ENCODE measurements at places on chromosomes 2 and 18.
A peak's percentile ranks its signal among the peaks of the same experiment; 100 is the strongest.

- DNase-seq = no peak
Observed at GRCh38 chr2:228507870-228508269, 326.4 kb upstream of the SPHKAP start.

GRCh38 chr2:190517468-190517867, 17.1 kb downstream of the NEMP2 start:
- no peak for DNase-seq

DNA sequence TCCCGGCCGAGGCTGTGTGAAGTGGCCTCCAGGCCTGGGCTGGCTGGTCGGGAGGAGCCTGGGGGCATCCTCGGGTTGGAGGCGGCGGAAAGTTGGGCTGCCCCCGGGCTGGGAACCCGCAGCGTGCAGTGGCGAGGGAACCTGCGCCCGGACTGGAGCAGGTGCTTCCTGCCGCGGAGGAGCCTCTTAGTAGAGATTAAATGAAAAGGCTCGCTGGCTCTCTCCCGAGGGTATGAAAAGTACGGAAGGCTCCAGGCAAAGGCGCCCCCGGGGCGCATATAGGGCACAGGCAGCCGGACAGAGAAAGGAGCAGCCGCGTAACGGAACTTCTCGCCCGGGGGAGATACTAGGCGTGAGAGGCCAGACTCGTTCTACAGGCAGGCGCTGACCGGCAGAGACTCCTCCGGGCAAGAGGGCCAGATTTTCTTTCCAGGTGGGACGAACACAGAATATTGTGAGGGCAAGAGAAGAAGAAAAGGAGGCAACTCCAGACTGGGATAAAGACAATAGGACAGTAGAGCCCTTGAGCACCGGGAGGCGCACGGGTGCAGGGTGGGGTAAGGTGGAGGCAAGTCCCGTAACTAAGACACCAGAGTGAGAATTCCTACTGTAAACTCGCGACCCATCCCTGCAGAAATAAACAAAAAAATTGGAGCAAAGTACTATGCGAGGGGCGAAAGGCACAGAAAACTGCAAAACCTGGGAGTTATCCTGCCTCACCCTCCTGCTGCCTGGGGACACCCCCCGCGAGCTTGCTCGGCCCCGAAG, 816 bp downstream of the CDH2 start:
- DNase-seq = peak; percentile 29

DNA sequence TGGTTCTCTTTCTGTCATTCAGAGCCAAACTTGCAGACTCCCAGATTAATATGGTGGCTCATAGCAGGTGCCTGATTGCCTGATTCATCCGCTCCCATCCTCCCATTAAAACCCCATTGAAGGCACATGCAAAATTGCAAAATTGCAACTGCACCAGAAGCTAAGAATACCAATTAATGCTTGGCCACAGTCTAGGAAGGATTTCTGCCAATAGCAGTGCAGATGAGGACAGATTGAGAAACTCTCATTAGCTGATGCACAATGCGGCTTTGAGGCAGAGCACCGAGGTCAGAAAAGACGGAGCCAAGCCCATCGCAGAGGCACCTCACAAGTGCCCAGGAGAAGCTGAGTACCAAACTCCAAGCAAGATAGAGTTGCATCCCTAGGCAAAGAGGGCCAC, 172.8 kb downstream of the ARL4C start:
- DNase-seq = no peak

- DNase-seq = no peak
Observed at GRCh38 chr18:23712445-23712844, 23.2 kb downstream of the LAMA3 start.

DNA sequence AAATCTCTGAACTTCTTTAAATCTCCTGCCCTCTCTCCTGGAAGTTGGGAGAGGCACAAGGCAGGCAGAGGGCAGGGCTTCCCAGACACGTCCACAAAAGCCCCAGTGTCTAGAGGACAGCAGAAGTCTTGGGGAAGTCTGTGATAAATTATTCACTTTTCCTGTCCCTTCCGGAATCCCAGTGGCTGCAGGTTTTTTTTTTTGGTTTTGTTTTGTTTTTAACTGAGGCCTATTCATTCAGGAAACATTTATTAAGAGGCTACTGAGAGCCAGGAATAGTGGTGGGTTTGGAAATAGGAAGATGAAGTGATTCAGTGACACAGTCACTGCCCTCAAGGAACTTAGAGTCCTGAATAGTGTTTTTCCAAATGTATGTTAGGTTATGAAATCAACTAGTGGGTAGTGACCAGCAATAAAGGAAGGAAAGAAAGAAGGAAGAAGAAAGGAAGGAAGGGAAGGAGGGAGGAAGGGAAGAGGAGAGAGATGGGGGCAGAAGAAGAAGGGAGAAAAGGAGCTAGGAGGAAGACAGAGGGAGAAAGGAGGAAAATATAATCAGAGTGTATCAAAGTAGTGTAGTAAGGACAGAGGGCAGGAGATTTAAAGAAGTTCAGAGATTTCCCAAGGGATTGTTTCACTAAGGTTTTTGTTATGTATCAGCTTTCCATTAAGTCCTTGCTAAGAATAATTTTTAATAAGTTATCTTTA, 98.9 kb upstream of the ZFP36L2 start:
- DNase-seq = no peak

- DNase-seq = no peak
Observed at GRCh38 chr18:44974174-44974573, 293.5 kb downstream of the SETBP1 start.

DNA sequence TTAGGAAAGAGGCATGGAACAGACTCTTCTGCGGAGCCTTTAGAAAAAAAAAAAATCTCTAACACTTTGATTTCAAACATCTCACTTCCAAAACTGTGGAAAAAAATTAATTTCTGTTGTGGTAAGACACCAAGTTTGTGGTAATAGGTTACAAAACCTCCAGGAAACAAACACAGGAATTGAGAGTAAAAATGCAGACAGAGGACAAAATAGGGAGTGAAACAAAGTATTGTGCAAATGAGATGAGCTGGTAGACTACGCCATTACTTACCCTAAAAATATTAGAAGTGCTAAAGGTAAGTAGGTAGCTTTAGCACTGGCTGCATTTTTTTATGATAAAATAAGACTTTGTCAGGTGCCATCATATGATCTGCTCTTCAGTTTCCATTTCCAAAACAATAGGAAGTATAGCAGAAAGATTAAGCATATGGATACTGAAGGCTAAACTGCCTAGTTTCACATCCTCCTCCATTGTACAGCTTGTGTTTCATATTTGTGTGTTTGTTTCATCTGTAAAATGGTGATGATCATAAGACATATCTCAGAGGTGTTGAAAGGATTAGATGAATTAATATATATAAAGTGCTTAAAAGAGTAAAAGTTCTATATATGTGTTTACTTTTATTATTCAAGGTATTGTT, 309.2 kb downstream of the NR4A2 start:
- no peak for DNase-seq

- DNase-seq = no peak
Observed at GRCh38 chr2:30772021-30772705, 35.1 kb downstream of the CAPN13 start.

GRCh38 chr18:37624318-37624717, 58.7 kb upstream of the CELF4 start:
- DNase-seq = no peak

- no peak for DNase-seq
Observed at GRCh38 chr2:48175656-48176055, 269.4 kb upstream of the FBXO11 start.

- no peak for DNase-seq
Observed at GRCh38 chr2:44172576-44172975, 3.9 kb downstream of the PPM1B start.

GRCh38 chr2:110904779-110905148, 172.4 kb downstream of the ACOXL start:
- no peak for DNase-seq

DNA sequence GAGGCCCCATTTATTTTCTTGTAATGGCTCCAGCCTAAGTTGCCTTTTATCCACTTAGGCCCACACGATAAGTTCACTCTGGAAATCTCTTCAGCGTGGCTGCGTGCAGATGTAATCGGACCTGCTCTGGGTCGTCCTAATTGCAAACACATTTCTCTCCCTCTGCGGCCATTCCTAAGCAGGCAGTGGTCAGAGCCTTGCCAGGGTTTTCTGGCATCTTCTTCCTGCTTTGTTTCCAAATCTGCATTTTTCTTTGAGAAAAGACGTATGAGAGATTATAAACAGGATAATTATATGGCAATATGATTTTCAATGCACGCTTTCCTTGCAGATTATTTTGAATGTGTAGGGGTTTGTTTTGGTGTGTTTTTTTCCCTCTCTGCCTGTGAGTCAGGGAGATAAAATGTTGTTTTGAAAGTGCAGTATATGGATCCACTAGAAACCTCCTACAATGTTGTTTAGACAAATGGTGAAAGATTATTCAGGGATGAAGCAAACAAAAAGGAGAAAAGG, 239.4 kb upstream of the TANK start:
- no peak for DNase-seq

- no peak for DNase-seq
Observed at GRCh38 chr2:96389736-96390135, 54.2 kb downstream of the NCAPH start.

DNA sequence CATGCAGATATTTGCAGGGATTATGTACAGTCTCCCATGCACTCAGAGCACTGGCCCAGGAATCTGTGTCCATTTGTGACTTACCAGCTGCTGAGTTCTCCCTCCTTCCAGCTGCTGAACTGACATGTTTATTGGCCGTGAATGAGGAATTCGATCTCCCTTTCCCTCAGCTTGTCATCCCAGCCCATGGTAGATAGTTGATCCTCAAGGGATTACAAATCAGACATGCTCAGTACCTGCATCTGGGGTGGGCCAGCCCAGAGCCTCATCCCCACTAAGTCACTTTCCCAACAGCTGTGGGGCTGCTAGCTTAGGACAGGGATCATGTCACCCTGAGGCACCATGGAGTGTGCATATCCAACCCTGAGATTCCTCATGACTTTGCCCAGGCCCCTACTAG, 1284.9 kb upstream of the LRRTM1 start:
- DNase-seq = no peak

DNA sequence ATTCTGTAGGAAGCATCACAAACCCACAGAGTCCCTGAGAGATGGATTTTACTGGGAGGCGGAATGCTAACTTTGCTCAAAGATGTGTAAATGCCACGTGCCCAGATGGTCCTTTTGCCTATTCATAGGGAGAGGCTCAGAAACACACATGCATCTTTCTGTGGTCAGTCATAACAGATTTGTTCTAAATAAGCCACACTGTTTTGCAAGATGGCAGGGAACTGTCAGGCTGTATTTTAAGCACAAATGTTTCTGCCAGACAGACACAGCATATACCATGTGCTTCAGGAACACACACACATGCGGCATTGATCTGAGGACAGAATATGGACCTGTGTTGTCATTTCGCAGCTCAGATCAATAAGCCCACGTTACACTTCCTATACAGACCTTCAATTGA, 312.0 kb downstream of the GPD2 start:
- DNase-seq = no peak

DNA sequence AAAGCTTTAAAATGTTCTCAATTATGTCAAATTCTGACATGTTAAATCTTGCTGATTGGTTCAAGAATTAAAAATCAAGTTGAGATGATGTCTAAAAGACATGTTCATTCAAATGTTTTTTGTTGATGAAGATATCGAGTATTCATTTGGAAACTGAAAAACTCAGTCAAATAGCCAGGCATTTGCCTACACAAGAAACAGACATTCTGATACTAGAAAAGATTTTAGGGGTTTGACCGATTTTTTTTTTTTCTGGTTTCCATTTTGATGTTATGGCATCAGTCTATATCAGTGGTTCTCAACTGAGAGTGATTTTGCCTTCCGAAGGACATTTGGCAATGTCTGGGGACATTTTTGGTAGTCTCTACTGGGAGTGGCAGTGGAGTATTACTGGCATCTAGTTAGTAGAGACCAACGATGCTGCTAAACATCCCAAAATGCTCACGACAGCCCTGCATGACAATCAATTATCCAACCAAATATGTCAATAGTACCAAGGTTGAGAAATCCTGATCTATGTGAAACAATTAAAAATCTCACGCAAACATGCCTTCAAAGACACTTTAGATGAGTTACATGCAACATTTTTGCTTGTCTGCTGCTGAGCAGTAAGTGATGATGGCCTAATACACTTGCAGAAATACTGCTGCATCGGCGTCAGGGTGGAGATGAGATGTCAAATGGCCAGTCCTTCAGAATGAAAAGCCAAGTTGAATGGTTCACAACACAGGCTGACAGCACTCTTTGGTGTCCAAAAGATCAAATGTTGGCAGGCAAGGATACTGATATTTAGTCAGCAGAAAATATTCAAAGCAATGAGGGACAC, 12.5 kb downstream of the RASGRP3 start:
- no peak for DNase-seq

DNA sequence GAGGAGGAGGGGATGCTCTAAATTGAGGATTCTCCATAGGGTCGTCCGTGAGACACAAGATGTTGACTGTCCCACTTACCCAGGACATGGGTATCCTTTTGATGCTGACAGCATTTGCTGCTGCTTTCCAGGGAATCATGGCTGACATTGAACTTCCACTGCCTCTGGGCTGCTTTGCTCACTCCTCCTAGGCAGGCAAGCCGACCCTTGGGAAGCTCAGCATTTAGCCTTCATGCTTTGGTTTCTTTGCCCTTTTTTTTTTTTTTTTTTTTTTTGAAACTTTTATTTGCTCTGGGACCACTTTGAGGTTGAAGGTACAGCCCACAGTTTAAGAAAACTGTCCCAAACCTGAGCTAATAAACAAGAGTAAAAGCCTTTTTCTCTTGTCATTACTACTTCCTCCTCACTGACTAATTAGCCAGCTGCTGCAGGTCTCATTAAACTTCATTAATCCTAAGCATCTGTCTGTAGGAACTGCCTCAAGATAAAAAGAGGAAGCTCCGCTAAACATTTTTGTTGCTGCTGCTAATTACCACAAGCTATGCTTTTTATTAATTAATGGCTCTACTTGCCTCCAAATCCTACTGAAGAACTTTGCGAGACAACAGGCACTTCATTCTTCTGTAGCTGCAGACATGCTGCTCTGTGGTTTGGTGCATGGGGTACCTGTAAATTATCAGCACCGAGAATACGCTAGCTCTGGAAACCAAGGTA, 125.4 kb downstream of the SPTBN1 start:
- DNase-seq = no peak

DNA sequence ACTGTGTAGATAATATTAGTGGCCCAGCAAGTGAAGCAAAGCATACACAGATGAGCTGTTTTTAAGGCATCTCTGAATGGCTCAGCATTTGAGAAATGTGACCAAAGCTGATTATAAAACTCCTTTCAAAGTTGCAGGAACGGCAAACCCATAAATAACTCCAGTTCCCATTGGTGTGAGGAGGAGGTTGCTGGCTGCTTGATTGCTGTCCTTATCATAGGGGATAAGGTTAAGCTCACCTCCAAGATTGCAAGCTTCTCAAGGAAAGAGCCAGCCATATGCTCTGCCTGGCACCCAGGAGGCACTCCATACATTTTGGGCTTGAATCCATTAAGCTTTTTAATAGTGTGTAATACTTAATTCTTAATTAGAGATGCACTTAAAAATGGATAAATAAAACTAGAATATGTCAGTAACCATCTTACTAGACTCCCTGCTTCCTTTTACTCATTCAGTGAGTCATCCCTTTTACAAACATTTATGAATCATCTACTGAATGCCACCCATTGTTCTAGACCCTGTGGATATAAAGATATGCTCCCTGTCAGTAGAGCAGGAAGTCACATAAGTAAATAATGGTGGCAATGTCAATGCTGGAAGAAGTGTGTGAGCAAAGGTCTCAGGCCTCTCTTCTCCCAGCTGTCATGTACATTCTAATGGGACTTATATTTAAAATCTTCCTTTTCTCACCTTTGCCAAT, 99.3 kb downstream of the SPATS2L start:
- no peak for DNase-seq

All from activated T-cell treated with anti-CD3 and anti-CD28 coated beads, Interleukin-2, amount 50 U/mL, for 24 hours (primary cell).